Suprapubic skin (tissue), 4 donors: ENCODE measurements at places on chromosomes 11 and 22. TPM values are rescaled to one million over a fixed set of nuclear protein-coding genes. Genes with fewer than 3 reads are reported as not detected.
A peak's percentile ranks its signal among the peaks of the same experiment; 100 is the strongest.

GRCh38 chr11:68471360-68472340 lies 11.1 kb downstream of the PPP6R3 start:
- no peak for DNase-seq

- peak; percentile 29 for DNase-seq
These were observed 127.5 kb upstream of the SERPIND1 start for GRCh38 chr22:20646415-20646814.

DNA sequence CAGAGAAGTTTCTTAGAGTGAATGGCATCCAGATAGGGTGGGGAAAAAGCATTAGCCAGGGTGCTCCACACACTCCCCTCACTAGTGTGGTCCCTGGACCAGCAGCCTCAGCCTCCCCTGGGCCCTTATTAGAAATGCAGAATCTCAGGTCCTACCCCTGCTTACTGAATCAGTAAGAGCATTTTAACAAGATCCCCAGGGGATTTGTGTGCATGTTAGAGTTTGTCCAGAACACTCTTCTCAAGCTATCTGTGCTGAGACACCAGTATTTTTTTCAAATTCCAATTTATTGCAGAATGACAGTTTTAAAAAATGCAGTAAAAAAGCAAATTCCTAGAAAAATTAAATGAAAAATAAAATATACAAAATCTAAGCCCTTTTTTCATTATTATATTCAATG lies 123.1 kb downstream of the MIAT start:
- DNase-seq: no peak

GRCh38 chr11:132910011-132910760 lies 622.1 kb downstream of the OPCML start:
- DNase-seq: no peak

MRGPRX4 gene
- not detected for total RNA-seq

DNA sequence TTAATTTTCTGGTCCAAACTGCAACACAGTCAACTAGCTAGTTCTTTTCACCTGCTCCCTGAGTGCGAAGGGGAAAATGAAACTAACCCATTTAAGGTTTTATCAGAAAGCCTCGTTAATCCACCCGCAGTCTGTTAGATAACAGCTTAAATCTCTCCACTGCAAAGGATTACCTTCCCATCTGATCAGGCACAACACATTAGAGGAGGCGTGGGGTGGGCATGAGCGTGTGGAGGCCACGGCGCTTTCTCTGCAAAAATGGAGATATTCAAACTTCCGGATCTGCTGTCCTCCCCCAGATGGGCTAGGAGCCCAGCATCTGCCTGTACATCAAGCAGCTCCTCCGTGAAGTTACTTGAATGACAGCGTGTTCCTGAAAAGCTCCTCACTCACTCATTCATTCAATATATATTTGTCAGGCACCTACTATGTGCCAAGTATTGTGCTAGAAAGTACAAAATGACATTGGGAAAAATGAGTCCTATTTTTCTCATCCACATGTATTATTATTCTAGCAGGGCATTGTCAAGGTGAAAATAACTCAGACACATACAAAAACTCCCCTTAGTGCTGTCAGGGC lies 13.5 kb upstream of the ANKK1 start:
- DNase-seq: no peak

SYT12 gene
- 0.38 TPM for total RNA-seq

GRCh38 chr11:16361108-16361865 lies 4.9 kb upstream of the SOX6 start:
- no peak for DNase-seq

DNA sequence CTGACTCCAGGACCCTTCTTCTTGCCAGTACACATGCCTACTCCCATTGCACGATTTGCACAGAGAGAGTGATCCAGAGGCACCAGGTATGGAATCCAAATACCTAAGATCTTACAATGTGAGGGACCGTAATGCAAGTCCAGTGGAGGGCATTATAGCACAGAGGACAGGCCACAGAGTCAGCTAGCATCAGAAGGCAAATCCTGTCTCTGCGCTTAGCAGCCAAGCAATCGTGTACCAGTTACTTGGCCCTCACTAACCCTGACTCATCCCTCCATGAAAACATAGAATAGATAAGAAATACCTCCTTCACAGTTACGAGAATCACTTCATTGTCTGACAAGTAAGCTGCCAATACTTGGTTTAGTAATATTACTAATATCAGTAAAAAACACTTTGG lies 69.7 kb upstream of the SLC6A5 start:
- no peak for DNase-seq

POLD3 gene
- 16.3 TPM for total RNA-seq

SLC5A1 gene
- total RNA-seq: 14.8 TPM

DNA sequence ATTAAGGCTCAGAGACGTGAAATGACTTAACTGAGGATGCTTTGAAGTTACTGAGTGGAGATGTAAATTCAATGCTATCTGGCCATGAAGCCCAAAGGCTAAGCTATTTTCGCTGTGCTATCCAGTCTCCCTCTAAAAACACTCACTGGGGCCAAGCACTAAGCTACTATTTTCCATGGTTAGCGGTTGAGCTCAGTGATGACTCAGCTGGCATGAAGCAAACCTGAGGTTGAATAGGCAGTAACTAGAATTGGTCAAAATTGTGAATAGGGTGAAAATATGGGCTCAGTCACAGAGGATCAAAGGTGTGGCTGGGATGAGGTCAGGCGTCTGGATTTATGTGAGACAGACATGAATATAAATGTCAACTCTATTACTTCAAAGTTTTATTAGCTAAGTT lies 564.2 kb upstream of the KIRREL3 start:
- no peak for DNase-seq

DNA sequence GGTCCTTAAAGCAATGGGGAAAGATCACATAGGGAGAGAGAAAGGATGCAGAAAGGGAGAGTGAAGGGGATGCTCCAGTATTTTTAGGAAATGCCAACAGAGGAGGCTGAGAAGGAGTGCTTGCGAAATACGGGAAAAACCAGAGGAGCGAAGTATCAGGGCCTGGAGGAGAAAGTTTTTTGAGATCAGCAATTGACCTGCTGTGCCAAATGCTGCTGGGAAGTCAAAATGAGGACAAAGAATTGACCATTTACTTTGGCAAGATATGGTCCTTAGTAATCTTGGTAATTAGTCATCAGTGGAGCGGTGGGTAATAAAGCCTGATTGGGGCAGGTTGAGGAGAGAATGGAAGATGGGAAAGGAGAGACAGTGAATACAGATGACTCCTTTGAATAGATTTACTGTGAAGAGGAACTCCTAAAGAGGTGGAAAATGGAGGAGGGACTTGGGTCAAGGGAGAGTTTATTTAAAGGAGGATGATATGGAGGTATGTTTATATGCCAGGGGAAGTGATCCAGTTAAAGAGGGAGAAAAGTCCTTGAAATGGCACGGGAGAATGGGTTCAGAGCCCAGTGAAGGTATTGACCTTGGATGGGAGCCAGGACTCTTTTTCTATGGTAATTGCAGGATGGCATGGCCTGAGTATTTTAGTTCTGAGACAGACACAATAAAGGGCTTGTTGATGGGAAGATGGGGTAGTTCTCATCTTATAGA lies 111.5 kb downstream of the PKNOX2 start:
- no peak for DNase-seq

DNA sequence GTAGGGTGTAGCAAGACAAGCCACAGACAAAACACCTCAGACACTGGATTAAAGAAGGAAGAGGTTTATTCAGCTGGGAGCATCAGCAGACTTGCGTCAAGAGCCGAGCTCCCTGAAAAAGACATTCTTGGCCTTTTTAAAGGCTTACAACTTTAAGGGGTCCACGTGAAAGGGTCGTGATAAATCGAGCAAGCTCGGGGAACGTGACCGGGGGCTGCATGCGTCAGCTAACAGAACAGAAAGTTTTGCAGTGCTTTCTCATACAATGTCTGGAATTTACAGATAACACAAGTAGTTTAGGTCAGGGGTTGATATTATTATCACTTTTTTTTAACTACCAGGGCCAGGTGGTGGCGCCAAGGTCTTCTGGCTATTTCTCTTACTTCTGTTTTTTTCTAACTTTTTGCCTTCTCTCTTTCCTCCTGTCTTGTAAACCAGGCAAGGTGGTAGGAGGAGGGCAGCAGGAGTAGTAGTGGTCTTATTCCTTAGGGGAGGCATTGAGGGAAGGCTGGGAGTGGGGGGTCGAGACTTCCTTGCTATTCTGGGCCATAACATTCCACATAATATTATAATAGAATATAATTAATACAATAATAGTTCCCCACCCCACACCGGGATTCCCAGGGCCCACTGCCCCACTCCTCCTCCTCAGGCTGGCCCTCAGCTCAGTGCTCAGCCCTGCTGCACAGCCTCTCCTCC lies 587 bp upstream of the ALDH3B1 start:
- DNase-seq: no peak

- DNase-seq: no peak
These were observed 11.3 kb upstream of the RHOD start for GRCh38 chr11:67045314-67045713.

MMP27 gene
- not detected for total RNA-seq

- no peak for DNase-seq
These were observed 538.8 kb upstream of the B3GAT1 start for GRCh38 chr11:134950692-134951304.
